Activated T-cell treated with anti-CD3 and anti-CD28 coated beads for 1 hour (primary cell): ENCODE measurements at places on chromosomes 3 and 15.

DNA sequence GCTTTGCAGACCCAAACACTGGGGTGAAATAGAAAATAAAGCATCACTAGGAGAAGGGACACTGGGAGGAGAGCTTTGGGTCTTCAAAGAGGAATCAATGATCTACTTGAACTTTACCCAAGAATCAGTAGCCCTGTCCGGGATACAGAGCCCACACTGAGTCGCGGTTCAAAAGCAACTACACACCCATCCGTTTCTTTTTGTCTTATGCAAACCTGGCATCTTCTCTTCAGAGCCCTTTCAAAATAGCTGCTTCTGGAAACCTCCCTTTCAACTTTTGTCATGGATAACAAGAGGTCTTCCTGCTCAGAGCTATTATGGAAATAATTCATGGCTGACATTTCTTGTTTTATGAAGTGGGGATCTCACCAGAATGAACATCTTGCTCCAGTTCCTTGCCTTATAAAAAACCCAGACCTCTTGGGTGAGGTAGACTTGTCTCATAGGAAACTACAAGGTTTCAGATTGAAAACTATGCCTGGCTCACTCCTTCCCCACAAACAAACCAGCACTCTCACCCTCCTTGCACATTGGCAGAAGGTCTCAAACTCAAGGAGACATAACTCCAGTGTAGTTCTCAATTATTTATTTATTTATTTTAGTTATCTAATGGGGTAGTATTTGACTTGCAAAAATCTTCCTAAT, 115.1 kb upstream of the ARHGEF3 start:
- DNase-seq = no peak

DNA sequence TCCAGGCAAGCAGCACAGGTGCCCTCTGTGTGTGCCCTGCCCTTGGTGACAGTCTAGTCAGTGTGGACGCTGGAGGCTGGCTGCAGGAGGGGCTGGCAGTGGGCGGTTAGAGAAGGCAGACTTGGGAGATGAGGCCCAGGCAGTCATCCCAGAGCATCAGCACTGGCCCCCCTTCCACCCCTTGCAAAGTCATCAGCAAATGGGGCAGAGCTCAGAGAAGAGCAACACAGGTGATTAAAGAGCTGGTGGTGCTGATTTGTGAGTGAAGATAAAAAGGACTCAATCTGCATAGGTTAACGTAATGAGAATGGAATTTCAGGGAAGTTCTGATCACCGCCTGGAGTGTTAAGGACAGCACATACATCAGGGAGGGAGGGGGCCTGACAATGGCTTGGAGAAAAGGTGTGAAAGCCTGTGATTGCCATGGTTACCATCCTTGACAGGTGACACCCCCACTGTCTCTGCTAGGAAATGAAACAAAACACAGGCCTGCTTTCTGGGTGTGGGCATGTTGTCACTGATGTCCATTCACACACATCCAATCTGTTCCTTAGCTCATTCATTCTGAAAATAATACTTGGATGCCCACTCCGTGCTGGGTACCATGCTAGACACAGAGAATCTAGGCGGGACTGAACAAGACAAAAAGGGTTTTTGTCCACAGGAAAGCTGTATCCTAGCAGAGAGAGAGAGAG, 269.6 kb upstream of the ST8SIA2 start:
- no peak for DNase-seq

DNA sequence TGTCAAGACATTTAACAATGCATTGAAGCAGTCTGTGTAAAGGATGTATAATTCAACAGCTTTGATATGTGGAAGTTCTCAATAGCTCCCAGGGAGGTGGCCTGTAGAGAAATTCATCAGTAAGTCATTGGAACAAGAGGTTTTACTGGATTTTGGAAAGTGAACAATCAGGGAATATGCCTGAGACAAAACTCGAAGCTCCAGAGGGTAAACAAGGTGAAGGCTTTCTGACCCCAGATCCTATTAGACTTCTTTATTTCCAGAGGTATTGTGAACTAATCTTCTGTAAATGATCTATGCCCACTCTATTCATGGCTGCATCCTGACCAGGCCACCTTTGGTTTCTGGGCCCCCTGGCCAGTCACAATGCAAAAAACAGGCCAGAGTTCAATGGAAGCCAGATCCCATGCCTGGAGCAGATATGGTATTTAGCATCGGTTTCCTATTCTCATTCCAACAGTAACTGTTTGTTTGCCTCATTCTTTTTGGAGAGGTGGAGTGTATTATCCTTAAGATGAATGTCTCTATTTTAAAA, 177.3 kb downstream of the SATB1 start:
- DNase-seq = no peak

GRCh38 chr15:67903708-67904107, 63.9 kb upstream of the RNU6-1 start:
- DNase-seq = no peak

- no peak for DNase-seq
These were observed 192.3 kb downstream of the IGSF11 start for GRCh38 chr3:118842147-118842863.

DNA sequence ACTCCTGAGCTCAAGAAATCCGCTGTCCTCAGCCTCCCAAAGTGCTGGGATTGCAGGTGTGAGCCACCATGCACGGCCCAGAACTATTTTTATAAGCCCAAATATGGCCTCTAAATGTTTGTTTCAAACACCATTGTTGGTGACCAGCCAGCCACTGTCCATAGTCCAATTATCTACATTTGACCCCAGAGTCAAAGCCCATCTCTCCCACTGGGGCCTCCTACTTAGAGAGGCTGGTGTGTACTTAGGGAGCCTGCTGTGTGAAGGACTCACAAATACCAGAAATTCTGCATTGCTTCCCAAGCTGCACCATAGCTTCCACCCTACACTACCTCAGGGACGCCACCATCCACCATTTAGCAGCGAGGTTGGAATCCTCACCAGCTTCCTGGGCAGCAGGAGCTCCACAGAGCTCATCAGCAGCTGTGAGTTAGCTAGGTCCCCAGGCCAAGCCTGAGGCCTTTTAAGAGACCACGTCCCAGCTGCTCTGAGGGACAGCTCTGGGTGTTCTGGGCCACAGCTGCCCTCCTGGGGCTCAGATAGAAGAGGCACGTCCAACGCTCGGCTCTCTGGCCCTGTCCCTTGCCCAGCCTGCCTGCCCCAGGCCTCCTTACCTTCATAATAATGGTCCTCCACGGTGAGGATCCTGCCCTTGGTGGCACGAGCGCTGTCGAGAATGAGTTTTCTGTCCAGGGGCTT, 29.5 kb downstream of the TKT start:
- DNase-seq = no peak

- no peak for DNase-seq
These were observed 17.3 kb downstream of the ZDHHC19 start for GRCh38 chr3:196193736-196194541.

- no peak for DNase-seq
These were observed 3.4 kb downstream of the GXYLT2 start for GRCh38 chr3:72891053-72891855.

- no peak for DNase-seq
These were observed 172.2 kb downstream of the SLC9A9 start for GRCh38 chr3:143676021-143676420.

GRCh38 chr15:73758461-73758860, 5.3 kb upstream of the INSYN1 start:
- DNase-seq = no peak

DNA sequence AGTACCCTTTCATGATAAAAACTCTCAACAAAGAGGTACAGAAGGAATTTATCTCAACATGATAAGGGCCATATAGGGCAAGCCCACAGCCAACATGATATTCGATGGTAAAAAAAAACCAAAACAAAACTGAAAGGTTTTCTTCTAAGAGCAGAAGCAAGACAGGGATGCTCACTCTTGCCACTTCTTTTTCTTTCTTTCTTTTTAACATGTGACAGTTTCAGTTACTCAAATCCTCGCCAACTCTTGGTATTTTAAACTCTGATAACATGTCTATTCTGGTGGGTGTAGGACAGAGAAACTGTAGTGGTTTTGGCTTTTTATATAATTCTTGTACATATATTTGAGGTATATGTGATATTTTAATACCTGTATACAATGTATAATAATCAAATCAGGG, 74.0 kb upstream of the NMNAT3 start:
- no peak for DNase-seq

- DNase-seq = no peak
These were observed 36.7 kb downstream of the TIPARP start for GRCh38 chr3:156711113-156711512.

GRCh38 chr3:18201315-18201714, 223.8 kb downstream of the SATB1 start:
- DNase-seq = no peak

DNA sequence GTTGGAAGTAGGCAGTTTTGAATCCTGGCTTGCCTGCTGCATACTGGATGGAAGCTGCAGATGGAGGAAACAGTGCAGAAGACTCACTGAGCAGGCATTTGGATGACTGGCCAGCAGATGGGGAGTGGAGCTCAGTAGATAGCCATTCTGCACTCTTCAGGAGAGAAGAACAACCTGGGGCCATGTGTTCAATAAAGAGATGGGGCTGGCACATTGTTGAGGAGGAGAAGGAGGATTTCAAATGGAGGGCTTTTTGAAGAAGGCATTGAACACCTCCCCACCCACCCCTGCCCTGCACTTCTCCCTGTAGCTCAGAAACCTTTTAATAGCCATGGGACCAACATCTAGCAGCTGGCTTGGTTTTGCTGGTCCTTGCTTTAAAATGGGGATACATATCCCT, 109.8 kb downstream of the CACNA1D start:
- DNase-seq = no peak

- no peak for DNase-seq
These were observed 50.1 kb downstream of the HCN4 start for GRCh38 chr15:73318463-73319351.

DNA sequence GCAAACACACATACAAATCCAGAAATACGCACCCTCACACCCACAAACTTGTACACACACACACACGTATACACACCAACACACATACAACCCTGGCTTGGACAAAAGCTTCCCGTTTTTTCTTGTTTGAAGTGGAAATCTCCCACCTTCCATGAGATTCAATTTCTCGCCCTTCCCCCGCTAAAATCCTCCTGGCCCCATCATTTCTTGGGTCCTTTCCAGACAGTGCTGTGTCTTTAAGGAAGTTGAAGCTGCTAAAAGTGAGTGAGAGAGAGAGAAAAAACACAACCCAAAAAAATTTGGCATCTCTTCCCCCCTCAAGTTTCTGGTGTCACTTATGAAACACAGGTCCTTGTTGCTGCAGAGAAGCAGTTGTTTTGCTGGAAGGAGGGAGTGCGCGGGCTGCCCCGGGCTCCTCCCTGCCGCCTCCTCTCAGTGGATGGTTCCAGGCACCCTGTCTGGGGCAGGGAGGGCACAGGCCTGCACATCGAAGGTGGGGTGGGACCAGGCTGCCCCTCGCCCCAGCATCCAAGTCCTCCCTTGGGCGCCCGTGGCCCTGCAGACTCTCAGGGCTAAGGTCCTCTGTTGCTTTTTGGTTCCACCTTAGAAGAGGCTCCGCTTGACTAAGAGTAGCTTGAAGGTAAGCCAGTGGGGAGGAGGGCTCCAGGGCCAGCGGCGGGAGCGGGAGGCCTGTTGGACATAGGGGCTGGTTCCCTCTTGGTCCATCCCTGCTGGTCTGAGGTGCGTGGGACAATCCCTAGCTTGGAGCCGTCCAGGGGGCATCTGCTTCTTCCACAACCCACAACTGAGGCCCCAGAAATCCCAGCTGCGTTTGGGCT, at the start of gene ISLR:
Gene ISLR, plus strand, starts transcription at position 331 of the 839 bp plus-strand sequence. CDS start 1,149 bp downstream, outside the sequence.
- no peak for DNase-seq

DNA sequence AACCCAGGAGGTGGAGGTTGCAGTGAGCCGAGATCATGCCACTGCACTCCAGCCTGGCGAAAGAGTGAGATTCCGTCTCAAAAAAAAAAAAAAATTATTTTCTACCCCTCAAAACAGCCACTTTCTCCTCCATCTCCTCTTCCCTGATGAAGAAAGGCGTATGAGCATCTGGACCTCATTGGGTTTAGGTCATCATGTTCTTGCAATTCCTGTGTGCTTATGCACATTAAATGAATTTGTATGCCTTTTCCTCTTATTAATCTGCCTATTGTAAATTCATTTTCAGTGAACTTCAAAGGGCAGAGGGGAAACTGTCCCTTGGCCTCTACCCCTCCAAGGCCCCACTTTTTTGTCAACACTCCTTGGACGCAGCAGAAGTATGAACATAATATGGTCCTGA, 117.8 kb downstream of the RPLP1 start:
- no peak for DNase-seq

GRCh38 chr3:123357275-123357674, 91.6 kb downstream of the ADCY5 start:
- no peak for DNase-seq

- DNase-seq = no peak
These were observed 252.7 kb downstream of the NR1D2 start for GRCh38 chr3:24197809-24198208.

DNA sequence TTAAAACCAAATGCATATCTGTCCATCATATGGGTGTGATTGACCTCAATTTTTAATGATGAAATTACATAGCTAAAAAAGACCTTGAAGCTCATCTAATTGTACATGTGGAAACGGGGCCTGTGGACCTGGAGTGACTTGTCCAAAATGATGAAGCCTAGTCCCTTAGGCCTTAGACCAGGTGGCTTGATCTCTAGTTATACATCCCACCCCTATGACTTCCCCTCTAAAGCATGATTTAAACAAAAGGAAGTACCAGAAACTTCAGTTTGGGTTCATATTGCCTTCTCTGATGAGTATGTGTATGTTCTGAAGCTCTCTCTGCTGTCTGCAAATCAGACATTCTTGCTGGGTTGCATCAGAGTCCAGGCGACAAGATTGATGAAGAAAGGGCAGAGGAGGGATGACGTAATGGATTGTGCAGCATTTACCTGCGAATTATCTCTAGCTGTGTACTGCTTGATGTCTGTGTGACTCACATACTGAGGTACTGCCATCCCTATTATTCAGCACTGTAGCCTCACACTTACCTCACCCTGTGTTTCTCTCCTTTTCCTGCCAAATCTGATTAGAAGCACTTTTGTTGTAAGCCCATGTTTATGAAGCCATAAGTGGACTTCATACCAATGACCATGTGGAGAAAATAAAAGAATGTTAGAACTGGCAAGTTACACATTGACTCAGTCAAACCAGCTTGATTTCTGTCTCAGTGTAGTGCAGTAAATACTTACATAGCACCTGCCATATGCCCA, 111.5 kb downstream of the FILIP1L start:
- no peak for DNase-seq

DNA sequence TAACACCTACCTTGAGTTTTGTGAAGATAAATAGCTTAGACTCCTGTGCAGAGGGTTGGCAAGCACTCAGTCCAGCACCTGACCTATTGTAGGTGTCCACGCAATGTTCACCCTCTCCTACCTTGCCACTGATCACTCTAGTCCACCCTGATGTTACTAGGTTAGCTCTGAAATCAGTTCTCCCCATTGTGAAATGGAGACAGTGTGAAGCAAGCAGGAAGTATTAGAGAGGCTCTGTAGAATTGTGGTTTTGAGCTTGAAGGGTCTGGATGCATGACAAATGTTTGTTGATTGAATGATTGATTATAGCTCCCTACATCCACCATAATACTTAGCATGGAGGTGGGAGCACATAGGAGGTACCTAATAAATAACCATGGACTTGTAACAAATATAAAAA, 199.7 kb downstream of the RPLP1 start:
- DNase-seq = no peak

- no peak for DNase-seq
These were observed 856.8 kb downstream of the OTOL1 start for GRCh38 chr3:162353414-162353813.

GRCh38 chr3:8837162-8837561, 67.7 kb upstream of the OXTR start:
- DNase-seq = no peak
